ENCODE measurements at places on chromosomes 5 and 9.
A peak's percentile ranks its signal among the peaks of the same experiment; 100 is the strongest.

DNA sequence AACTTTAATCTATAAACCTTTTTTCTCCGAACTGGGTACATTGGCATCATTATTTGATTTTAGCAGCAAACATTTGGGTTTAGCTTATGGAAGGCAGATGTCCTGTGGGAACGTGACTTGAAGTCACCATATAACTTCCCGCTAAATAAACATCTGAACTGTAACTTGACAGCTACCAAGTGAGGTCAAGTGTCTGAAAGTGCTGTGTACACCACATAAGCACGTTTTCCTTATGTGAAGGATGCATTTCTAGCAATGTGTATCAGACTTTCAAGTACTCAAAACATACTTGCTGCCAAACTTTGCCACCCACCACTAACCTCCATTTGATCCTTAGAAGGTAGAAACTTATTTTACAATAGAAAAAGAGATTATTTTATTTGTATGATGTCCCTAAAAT lies 35.7 kb downstream of the SLC1A3 start:
- peak; percentile 83 for DNase-seq

GRCh38 chr5:59423021-59423420 lies 470.5 kb downstream of the PDE4D start:
- DNase-seq: no peak

DNA sequence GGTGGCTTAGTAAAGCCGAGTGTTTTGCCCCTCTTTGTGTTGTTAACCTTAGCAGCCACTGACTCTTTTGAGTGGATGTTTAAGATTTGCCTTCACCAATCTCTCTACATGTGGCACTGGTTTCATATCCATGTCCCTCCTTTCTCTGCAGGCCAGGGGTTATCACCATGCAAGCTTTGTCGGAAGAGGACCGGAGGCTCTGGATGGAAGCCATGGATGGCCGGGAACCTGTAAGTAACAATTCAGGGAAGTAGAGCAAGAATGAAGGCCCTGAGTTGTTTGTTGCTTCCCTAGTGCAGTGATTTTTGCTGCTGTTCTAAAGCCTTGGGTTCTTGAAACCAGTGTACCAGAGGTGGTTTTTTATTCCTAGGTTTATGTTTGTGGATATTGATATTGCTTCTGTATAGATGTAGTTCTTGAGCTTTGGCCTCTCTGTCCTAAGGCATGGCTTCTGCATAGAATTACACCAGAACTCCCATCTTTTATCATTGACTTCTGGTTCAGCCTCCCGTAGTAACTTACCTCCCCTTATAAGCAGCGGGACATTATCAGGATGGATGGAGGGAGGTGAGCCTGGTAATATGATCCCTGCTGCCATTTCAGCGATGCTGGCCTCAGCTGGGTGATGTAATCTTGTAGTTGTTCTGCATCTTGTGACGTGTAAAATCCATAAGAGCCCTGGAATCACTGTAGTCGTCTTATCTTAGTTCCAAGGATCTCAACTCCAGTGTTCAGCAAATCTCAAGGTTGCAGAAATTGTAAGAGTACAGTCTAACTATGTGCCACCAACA lies 161.9 kb downstream of the ARHGAP26 start:
- DNase-seq: peak; percentile 15

GRCh38 chr9:111632060-111632459 lies 926 bp downstream of the DNAJC25 start:
- no peak for DNase-seq

DNA sequence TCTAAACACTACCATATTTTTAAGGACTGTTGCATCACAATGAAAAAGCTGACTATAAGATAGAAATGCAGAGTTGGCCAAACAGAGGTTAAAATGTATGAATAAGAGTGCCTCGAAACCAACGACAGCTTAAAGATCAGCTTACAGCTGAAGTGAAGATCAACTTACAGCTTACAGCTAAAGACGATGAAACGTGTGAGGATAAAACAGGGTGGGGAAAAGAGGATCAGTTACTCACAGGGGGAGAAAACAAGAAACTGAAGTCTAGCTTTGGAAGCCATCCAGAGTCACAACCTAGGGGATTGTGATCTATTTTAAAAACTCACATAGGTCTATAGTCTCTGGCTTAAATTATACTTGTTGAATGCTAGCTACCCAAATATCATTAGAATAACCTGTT lies 220.0 kb downstream of the SNCAIP start:
- DNase-seq: peak; percentile 12

DNA sequence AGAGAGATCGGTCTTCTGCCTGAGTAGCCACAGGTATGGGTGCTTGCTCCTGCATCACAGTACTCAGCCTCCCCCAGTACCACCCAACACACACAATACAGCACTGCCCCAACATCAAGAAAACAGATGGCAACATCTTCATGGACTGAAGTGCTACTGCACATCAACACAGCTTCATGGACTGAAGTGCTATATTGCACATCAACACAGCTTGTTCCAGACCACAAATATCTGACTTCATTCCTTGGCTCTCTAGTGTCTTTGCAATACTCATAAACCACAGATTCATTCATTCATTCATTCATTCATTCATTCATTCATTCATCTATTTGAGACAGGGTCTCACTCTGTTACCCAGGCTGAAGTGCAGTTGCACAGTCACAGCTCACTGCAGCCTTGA lies 31.1 kb upstream of the PCA3 start:
- no peak for DNase-seq
